ENCODE measurements at places on chromosomes 16 and 17.
A peak's percentile ranks its signal among the peaks of the same experiment; 100 is the strongest.

GRCh38 chr16:4888428-4889135, 41.3 kb downstream of the UBN1 start:
- DNase-seq = no peak

DNA sequence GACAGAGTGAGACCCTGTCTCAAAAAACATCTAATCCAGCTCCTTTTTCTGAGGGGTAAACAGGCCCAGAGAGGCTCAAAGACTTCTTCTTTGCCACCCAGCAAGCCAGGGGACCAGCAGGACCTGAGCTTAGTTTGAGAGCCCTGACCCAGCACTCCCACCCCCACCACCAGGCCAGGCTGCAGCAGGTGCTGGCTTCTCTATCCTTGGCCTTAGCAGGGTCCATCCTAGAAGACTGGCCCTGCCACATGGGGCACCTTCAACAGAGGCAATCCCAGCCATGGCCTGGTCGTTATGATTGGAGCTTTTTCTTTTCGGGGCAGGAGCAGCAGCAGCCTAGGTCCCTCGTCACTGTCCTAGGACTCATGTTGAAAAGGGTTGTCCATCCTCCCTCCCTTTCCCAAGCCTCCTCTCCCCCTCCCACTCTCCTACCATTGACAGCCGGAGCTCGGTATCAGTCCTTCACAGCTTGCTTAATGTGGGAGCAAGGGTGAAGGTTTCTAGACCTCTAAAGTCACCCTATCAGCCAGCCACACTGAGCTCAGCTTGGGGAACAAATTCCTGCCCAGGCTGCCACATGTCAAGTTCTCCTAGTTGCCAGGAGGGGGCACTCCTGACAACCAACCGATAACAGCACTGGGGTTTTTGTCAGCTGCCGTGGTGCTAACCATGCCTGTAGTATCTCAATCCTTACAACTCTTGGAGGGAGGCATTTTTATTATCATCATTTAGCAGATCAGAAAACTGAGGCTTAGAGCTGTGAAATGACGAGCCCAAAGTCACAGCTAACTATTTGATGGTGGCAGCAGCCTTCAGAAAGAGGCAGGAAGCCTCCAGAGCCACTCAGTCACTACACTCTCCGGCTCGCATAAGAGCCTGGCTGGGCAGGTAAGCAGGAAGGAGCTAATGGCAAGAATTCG, 11.2 kb downstream of the MRPL27 start:
- DNase-seq = no peak

DNA sequence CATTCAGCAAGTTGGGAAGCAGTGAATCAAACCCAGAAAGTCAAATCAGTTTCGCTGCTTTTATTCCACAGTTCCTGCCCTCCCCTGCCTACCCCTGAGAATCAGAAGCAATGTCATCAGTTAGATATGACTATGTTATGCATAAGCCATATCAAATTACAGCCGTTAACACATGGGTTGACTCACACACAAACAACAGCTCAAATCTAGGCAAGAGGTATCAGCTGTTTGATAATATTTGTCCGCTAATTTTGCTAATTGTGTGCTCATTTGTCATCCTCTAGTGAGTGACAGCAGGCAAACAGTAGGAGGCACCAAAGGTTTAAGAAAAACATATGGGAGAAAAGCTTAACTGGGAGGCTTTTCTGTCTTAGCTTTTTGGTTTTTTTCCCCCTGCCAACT, 327.4 kb upstream of the CCL2 start:
- no peak for DNase-seq

- DNase-seq = no peak
These were observed 6.2 kb upstream of the WFIKKN1 start for GRCh38 chr16:624526-625070.

GRCh38 chr17:42782166-42783061, 2.0 kb downstream of the WNK4 start:
- DNase-seq = peak; percentile 69

DNA sequence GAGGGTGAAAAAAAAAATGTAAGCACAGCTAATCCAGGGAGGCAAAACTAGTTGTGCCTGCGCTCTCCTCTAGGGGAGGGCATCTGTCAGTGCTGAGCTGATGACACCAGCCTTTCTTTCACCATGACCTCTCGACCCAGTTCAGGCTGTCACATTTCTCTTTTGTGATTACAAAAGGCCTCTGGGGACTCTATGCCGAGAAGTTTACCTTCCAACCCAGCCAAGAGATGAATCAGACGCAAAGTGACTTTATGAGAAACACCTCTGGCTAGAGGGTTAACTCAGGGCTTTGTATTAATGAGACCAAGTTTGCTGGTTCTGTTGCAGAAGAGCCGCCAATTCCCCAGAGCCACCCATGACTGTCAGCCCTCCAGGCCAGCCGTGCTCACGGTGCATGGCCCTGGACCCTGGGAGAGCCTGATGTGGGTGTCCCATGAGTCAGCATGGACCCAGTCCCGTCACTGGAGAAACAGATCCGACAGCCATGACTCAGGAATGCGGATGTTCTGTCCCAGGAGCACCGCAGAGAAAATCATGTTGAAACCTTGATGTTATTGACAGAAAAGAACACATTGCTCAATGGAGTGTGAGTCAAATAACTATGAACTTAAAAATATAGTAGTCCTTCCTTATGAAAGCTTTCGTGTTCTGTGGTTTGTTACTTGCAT, 437.2 kb downstream of the HS3ST3B1 start:
- DNase-seq = peak; percentile 24

GRCh38 chr17:33651686-33652085, 358.6 kb upstream of the ASIC2 start:
- no peak for DNase-seq
